ENCODE measurements at places on chromosomes 2 and 18.

DNA sequence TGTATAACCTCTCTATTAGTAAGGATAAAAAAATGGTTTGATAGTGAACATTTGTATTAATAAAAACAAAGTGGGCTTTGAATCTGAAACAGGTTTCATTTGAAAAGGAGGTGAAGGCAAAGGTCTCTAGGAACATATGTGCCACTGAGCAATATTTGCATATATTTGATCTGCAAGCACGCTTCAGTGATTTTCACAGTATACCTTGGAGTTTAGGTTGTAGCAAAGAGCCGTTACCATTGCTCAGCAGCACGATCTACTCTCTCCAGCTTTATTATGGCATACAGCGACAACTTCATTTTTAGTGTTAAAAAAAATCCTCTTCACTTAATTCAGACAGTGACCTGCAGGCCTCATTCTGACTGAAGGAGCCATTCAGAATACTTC, 75.8 kb upstream of the ZEB2 start:
- no peak for DNase-seq

DNA sequence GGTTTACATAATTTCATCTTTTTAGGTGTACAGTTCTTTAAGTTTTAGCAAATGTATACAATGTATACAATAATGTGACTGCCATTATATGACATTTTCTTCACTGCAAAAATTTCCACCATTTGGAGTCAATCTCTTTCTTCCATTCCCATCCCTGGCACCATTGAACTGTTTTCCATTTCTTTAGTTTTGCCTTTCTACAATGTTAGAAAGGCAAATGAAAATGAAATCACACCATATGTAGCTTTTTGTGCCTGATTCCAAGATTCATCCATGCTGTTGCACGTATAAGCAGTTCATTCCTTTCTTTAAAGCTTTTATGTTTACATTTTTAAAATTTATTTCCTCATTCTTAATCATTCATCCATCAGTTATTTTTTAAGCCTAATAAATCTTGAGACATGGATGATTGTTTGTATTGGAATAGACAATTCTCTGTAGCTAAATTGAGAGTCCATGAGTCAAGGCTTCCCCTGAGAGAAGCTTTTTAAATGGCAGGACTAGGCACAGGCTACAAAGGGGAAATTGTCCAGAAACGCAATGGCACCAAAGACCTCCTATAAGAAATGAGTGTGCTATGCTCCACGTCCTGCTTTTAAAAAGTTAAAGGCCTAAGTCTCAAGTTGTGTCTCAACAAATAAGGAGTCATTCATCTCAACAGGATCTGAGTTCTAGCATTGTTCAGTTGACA, 8.7 kb upstream of the COL5A2 start:
- no peak for DNase-seq

DNA sequence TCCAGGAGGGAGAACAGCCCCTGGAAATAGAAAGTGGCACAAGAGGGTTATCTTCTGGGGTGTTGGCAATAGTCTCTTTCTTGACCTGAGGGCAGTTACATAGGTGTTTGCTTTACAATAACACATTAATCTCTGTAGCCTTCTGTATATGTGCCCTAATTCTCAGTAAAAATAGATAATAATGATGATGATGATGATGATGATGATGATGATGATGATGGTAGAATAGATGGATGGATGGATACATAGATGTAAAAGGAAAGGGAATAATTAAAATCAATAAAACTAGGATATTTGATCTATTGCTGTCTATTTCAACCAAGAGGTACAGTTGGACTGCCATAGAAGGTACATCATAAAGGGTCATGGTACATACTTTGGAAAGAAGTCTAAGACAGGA, 177.7 kb upstream of the VWC2L start:
- no peak for DNase-seq

DNA sequence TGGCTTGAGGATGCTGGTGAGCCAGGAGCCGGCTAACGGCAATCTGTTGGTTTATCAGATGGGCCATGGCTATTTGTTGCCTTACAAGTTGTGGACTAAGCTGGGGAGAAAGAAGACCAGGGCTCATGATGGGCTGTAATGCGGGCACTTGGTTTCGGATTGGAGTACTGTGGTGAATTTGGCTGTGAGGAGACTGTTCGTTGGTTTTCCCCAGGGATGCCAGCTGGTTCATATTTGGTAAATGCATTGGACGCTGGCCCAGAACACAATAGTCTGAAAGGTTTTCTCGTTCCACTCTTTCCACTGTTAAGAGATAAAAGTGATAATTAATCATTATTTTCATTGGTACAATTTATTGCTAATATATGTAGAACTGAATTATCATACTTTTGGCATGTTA, 108.9 kb downstream of the SATB2 start:
- no peak for DNase-seq

Data from NCI-H1436 treated with DMSO at 0.1 percent for 48 hours (cell line).